ENCODE measurements at places on chromosomes 1 and 21.

- no peak for DNase-seq
Measured at GRCh38 chr1:59788825-59789224, 25.9 kb upstream of the HOOK1 start.

GRCh38 chr21:45158491-45159423 is 84.4 kb downstream of the ADARB1 start:
- no peak for DNase-seq

- no peak for DNase-seq
Measured at GRCh38 chr1:38875811-38876210, 2.7 kb upstream of the MYCBP start.

DNA sequence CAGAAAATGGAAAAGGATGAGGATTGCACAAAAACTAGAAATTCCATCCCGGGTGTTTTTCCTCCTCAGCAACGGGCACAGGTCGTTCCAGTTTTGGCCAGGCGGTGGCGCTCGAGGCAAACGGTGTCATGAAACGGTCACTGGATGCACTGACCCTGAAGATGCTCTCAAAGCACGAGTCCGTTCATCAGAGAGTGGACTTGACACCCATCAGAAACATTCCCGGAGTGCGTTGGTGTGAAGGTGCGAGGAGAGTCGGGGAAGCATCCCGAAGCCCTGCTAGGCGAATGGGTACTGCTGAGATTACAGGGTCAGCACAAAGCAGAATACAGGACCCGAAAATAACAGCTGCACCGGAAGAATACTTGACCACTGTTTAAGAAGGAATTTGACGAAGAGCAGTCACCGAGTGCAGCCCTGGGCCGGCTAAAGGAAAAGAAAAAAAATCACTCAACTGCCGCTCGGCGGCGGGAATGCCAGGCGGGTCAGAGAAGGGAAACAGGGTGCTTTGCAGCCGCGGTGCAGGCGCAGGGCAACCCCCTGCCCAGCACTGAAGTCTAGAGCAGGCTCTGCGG is 71.7 kb upstream of the ETS2 start:
- peak; percentile 68 for DNase-seq

DNA sequence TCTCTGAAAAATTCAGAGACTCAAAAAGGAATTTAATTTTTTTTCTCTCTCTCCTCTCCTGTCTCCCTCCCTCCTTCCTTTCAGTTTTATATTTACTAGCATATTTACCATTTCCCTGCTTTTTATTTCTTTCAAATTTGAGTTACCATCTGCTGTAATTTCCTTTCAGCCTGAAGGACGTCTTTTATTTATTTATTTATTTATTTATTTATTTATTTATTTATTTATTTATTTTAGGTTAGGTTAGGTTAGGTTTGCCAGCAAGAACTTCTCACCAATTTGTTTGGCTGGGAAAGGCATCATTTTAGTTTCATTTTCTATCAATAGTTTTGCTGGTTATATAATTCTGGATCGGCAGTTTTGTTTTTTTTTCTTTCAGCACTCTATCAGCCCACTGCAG is 231.7 kb upstream of the ZRANB2 start:
- DNase-seq, result no peak

DNA sequence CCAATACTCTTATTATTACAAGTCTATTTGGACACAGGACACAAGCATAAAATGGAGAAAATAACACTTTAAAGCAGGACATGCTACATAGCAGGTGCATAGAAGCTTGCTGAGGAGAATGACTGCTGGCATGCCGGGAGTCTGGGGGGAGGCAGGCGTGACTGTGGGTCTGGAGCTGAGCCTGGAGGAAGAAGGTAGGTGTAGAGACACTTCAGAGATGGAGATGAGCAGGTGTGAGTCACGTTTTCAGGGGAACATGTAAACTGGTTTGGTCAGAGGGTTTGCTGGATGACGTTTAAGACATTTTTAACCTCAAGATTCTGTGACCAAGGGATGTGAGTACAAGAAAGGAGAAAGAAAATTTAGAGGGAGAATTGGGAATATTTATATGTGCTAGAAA is 24.5 kb downstream of the OSCP1 start:
- no peak for DNase-seq

GRCh38 chr1:193448682-193449461 is 262.5 kb upstream of the B3GALT2 start:
- no peak for DNase-seq

Data from COLO829 (cell line).